ENCODE measurements at places on chromosomes 11 and 22.

DNA sequence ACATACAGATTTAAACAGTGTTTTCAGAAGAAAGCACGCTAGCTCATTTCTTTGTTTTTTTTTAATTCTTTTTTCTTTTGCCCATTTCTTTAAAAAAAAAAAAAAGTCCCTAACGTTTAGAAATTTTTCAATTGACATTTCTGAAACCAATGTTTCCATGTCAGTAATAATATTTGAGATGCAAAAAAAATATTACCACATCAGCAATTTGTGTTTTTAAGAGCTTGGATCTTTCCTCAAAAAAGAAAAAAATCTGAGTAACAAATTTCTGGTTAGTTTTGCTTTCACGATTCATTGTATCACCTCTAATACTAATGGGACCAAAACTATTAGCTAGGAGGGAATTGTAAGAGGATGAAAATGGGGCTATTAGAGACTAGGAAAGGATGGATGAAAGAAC lies 39.9 kb upstream of the ASPHD2 start:
- DNase-seq, result no peak

DNA sequence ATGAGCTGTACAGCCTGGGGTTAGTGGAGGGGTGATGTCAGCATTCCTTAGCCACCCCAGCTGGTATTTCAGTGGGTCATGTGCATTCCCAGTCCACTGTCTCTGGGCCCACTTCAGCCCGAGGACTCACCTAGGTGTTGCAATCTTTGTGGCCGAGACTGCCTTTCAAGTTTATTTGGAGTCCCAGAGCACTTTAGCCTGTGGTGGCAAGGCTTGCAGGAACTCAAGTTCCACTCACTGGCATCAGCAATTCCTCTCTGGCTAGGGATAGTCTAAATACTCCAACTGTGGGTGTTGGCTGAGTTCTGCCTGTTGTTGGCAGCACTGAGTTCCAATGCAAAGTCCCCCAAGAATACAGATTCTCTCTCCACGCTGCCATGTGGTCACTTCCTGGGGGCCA lies 191.6 kb upstream of the PGR start:
- DNase-seq, result no peak

GRCh38 chr22:39253435-39254070 lies 8.8 kb upstream of the PDGFB start:
- no peak for DNase-seq

DNA sequence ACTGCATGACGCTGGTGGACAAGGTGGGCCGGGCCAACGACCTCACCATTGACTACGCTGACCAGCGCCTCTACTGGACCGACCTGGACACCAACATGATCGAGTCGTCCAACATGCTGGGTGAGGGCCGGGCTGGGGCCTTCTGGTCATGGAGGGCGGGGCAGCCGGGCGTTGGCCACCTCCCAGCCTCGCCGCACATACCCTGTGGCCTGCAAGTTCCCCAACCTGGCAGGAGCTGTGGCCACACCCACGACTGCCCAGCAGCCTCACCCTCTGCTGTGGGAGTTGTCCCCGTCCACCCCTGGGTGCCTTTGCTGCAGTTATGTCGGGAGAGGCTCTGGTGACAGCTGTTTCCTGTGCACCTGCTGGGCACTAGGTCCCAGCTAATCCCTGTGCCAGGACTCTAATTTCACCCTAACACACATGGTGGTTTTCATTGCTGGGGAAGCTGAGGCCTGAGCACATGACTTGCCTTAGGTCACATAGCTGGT lies 49.0 kb upstream of the PPP6R3 start:
- DNase-seq, result no peak

DNA sequence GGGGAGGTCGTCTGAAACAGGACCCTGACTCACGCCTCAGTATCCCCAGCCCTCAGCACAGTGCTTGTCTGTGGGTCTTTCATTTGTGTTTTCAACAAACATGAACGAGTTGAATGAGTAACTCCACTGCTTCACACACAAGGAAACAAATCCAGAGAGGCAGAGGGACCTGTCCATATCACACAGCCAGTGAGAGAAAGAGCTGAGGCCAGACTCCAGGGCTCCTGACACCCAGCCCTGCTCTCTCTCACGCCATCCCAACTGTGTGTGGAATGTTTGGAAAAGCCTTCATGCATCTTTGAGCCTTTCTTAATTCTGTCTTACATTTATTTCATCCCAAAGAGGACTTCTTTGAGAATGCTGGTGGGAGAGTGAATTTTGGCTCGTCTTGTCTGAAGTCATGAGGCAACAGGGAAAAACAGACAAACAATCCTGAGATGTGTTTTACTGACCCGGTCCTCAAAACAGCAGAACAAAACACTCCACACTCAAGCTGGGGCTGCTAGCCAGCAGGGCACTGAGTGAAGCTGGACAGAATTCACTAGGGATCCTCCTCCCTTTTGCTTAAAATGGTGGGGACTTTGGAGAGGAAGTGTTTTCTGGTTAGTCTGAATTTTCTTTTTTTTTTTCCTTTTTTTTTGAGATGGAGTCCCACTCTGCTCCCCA lies 19.7 kb upstream of the ALG8 start:
- no peak for DNase-seq

All from CD4-positive, alpha-beta T cell treated with Interleukin-15 for 4 hours (primary cell).